ENCODE measurements at places on chromosomes 11 and 22.

DNA sequence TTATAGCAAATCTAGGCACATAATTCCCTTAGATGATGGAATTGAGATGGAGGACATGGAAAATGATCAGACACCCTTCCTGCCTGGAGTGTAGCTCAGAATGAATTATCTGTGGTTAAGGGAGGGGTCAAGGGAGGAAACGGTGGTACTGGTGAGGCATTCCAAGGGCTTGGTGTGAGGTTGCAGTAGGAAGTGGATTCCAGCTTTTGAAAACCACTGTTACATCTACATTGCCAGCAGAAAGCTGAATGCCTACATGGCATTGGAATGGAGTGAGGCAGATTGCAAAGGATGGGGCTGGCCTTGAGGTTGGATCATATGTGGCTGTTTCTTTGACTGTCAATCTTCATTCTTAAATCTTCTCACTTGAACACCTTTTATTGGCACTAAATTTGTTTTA is 684.4 kb downstream of the NTM start:
- no peak for DNase-seq

DNA sequence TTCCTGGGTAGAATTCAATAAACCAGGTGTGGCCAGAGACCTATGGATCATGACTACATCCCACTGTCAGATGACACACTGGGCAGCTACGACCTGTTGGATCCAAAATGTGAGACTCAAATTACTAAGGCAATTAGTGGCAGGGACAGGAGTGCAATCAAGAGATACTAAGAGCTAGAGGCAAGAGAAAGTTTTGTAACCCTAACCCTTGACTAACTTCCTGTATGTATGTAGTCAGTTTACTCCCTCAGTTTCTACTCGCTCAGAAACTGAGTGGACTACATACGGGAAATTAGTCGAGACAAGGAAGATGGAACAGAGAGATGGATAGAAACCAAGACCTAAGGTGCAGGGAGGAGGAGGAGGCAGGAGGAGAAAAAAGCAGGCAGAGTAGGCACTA is 2.7 kb downstream of the CYB5R2 start:
- DNase-seq = no peak

DNA sequence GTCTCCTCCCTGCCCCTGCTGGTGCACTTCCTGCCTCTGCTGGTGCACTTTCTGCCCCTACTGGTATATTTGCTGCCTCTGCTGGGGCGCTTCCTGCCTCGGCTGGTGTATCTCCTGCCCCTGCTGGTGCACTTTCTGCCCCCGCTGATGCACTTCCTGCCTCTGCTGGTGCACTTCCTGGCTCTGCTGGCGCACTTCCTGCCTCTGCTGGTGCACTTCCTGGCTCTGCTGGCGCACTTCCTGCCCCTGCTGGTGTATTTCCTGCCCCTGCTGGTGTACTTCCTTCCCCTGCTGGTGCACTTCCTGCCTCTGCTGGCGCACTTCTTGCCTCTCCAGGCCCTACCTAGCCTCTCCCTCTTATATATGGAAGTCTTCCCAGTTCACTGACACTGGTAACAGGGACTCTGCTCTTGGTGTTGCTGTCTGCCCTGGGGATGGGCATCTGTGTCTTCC is 10.1 kb downstream of the MTFP1 start:
- DNase-seq = no peak

DNA sequence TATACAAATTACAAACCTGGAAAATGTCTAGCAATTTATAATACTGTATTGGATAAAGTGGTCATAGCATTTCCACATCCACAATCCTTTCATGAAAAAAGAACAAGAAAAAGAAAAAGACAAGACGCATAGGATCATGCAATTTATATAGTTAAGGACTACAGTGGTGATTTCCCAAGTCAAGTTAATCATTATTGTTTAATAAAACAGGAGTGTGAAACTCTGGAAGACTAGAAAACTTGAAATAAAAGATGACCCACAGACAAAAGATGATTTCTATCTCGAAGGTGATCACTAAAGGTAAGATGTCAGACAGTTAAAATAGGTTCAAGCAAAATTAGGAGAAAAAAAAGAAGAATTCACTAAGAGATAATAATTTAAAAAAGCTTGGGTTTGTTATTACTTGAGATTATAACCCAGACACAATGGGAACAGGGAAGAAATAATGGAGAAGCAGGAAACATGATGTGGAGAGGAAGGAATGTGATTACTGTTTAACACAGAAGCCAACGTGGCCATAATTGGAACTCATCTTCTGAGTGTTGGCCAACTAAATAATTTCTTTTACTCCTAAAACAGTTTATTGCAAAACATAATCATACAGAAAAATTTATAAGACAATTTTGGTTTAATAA is 441.2 kb upstream of the ANO3 start:
- DNase-seq = no peak

DNA sequence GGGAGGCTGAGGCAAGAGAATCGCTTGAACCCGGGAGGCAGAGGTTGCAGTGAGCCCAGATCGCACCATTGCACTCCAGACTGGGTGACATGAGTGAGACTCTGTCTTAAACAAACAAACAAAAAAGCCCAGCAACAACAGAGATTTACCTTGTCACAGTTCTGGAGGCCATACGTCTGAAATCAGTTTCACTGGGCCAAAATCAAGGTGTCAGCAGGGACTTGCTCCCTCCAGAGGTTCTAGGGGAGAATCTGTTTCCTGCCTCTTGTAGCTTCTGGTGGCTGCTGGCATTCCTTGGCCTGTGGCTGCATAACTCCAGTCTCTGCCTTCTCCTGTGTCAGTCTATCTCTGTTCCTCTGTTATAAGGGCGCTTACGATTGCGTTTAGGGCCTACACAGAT is 1.5 kb downstream of the DDX10 start:
- no peak for DNase-seq

DNA sequence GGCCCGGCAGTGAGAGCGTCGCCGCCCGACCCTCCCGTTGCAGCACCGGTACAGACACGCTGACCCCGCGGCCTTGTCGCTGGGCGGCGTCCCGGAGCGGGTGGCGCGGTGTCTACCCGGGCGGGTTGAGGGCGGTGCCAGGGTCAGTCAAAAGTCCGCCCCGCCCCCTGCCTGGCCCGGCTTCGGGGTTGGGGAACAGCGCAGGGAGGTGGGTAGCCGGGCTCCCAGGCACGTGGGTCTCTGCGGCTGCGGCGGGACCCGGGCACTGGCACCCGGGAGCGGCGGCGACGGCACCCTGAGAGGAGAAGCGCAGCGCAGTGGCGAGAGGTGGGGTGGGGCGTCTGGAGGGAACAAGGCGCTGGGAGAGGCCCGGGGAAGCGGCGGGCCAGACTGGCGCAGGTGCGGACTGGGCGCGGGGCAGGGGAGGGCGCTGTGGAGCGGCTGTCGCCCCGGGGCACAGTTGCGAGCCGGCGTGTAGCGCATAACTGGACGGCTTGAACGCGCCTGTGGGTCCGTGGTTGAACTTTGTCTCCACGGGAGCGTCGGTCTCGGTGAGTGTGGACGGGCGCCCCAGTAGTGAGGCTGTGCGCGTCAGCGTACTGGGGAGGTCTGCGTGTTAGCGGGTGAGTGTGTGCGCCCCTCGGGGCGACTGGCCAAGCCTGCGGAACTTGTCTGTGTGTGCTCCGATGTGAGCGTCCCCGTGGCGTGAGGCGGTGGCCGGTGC is at the start of gene P2RY2:
TSS of gene P2RY2 (plus strand) at position 176 of the 724 bp plus-strand sequence. CDS start 15,879 bp downstream, outside the sequence.
- no peak for DNase-seq

DNA sequence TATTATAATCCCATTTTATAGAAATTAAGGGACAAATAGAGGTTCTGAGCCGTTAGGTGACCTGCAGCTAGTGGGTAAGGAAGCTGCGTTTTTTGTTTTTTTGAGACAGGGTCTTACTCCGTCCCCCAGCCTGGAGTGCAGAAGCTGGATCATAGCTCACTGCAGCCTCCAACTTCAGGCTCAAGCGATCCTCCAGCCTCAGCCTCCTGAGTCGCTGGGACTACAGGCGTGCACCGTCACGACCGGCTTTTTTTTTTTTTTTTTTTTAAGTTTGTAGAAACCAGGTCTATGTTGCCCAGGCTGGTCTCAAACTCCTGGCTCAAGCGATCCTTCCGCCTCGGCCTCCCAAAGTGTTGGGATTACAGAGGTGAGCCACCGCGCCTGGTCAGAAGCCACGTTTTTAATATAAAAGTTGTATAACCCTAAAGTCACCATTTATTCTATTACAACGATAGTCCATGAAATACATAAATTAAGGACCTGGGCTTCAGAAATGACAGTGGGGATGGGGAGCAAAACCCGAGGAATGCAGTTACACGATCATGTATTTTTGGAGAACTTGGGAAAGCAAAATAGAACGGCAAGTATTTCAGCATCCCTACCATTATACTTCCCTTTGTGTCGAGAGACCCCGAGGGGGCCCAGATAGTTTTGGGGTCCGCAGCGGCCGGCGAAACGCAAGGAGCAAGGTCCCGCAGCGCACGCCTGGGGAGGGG is 638 bp downstream of the SAAL1 start:
- DNase-seq = no peak

DNA sequence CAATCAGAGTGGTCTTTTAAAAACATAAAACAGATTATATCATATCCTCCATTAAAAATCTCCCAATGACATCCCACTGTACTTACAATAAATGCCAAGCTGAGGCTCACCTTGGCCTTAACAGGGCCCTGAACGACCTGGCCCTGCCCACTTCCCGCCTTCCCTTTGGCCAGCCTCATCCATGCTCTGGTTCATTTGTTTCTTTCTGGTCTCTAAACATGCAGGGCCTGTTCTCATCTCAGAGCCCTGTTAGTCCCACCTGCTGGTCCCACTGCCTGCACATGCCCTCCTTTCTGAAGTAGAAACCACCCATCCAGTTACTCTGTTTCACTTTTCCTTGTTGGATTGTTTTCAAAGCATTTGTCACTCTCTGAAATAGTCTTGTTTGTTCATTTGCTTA is 227.4 kb downstream of the INSC start:
- no peak for DNase-seq

DNA sequence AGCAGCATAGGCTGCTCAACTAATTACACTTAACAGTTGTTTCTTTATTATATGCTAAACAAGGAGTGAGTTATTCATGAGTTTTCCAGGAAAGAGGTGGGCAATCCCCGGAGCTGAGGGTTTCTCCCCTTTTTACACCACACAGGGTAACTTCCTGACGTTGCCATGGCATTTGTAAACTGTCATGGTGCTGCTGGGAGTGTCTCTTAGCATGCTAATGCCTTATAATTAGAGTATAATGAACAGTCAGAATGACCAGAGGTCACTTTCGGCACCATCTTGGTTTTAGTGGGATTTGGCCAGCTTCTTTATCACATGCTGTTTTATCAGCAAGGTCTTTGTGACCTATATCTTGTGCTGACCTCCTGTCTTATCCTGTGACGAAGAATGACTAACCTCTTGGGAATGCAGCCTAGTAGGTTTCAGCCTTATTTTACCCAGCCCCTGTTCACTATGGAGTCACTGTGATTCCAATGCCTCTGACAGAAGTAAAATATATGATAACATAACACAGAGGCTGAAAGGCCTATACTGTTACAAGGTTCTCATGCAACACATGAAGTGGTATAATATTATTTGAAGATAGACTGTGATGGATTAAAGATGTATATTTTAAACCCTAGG is 41.3 kb upstream of the RDX start:
- DNase-seq = no peak

GRCh38 chr11:65440831-65441499 is 18.4 kb downstream of the NEAT1 start:
- DNase-seq = no peak

DNA sequence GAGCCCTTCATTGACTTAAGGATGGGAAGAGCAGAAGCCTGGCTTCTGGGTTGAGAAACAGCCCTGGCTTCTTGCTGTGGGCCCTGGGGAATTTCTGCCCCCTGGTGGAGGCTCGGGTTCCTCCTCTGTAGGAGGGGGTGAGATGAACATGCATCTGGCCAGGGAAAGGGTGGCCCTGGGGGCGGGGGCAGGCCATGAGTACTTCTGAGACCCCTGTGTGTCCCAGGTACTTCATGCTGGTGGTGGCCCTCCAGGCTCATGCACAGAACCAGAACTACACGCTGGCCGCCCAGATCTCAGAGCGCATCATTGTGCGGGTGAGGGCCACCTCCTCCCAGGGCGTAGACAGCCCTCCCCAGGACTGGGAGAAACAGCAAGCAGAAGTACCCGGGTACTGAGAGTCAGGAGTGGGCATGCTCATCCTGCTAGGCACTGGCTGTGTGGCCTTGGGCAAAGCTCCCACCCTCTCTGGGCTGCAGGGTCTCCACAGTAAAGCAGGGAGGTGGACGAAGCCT is 15.8 kb downstream of the TMEM258 start:
- DNase-seq = peak; percentile 30

DNA sequence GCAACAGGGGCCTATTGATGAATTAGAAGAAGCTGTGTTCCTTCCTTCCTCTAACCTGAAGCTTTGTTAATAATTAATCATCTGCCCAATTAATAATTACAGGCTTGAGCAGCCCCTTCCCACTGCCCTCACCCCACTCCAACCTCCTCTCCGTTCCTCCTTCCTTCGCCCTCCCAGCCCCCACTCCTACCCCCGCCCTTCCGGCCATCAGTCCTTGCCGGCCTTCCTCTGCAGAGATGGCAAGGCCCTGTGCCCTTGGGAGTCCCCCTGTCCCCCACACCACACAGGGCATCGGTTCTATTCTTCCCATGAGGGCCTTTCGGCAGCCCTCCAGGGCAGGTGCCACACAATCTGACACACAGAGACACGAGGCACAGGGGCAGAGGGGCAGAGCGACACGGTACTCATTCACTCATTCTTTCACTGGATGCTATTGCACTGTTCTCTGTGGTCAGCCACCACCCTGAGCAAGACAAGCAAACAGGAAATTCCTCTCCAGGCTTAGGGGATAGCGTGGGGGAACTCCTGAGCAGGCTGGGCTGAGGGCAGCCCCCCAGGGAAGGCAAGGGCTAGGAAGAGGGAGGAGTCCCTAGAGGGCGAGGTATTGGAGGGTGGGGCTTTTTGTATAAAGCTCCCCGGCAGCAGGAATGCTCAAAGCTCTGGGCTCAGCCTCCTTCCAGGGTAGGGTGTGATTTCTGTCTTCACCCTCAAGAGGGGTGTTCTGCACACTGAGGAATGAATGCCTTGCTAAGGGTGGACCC is 14.7 kb downstream of the MGAT3 start:
- no peak for DNase-seq

- DNase-seq = no peak
These were observed 6.0 kb upstream of the PAK1 start for GRCh38 chr11:77479746-77480352.

DNA sequence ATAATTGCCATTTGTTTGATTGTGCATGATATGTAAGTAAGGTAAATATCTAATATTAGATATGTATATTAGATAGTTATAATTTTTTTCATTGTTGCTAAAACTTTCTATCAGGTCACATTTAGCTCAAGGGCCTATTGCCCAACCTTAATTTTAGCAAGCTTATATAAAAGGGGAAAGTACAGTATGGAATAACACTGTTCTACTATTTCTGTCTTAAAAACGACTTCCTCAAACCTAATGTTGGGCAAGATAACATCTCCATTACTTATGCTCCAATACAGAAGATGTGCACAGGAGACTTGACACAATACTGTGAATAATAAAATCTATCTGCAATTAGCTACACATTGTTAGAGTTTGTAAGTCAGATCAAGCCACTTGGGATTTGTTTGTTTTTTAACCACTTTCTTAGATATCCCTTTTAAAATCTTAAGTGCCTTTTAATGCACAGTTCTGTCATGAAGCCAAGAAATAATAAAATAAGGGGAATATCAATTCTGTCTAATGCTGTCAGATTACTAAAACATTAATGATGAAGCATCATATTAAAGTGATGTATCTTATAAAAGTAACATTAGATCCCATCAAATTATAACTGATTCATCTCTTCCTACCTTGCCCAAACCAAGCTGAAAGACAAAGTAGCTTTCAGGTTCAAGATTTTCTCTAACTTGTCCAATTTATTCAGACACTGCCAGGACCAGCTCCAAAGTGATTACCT is 98.1 kb downstream of the SIK3 start:
- no peak for DNase-seq
